ENCODE measurements at places on chromosomes 3 and 15. TPM values are rescaled to one million over a fixed set of nuclear protein-coding genes. Genes with fewer than 3 reads are reported as not detected.
A peak's percentile ranks its signal among the peaks of the same experiment; 100 is the strongest.

The OR5K2 gene
- not detected for polyA plus RNA-seq

The SLC27A2 gene
- 0.49 TPM for polyA plus RNA-seq

The CD86 gene
- polyA plus RNA-seq, result not detected

The ONECUT1 gene
- polyA plus RNA-seq, result not detected

DNA sequence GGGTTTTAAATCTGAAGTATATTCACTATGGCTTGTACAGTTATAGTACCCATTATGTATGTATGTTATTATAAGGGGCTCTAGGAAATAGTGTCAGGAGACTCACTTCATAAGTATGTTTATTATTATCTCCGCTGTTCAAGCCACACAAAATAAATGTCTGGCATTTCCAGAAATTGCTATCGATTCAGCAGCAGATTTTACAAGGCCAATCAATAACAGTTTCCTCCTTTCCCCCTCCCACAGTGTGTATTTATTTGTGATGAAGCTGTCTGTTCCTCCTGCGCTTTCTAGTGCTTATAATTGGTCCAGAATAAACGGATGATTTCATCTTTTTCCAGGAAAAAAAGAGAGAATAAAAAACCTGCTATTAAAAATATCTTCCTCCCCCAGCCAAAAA lies 134.2 kb upstream of the LPP start:
- no peak for DNase-seq

DNA sequence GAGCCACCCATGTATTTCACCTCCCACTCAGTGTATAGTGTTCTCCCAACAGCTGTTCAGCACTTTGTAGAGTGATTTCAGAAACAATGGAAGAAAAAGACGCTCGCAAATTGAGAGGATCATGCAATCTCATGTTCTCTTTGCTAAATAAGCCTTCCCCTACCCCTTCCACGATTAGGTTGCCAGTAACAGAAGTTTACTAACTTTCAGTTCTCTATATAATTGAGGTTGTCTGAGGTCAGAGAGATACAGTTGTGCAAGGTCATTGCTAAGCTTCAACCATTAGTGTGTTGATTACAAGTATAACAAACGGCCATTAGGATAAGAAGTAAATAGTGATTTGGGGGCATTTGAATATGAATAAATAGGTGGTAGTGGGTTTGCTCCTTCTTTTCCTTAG lies 99.6 kb downstream of the TUSC7 start:
- no peak for DNase-seq

- no peak for DNase-seq
These were observed 182.8 kb downstream of the CD47 start for GRCh38 chr3:107907996-107908395.

DNA sequence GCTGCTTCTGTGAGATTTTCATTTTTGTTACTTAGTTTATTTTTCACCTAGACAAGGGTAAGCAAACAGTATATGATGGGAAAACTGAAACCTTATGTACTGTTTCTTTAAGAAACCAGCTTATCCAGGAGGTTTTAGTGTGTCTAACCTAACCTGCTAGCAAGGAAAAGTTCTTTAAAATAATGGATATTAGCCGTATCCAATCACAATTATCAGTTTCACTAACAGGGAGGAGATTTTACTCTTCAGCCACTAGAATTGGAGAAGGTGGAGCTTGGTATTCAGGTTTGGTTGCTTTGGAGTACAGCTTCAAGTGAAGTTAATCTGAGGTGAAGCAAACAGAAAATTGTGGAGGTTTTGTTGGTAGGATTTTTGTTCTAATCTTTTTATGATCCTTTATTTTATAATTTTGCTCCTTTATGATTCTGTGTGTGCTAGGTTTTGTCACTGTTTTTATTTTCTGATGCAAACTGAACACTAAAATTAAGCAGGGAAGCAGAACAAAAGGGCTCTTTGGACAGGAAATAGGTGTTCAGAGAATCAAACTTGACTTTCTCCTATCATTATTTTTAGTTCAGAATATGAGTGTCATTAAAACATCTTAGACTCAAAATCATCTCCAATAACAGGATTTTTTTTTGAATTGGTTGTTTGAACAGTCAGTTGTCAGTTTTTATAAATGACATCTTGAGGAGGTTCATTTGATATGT lies 13.0 kb downstream of the ZFAND6 start:
- DNase-seq, result peak; percentile 73

DNA sequence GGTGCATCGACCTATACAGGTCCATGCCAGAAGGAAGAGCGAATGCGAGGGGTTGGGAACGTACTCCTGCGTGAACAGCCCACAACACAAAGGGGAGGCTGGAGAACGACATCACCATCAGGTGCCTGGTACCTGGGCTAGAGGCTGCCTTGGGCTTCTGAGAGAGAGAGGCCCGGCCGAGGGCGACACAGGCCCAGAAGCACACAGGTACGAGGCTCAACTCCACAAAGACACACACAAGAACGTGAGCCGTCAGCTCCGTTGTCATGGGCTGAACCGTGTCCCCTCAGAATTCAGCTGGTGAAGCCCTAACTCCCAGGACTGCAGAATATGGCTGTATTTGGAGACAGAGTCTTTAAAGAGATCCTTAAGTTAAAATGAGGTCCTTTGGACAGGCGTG lies 134.3 kb downstream of the ATP10A start:
- no peak for DNase-seq

DNA sequence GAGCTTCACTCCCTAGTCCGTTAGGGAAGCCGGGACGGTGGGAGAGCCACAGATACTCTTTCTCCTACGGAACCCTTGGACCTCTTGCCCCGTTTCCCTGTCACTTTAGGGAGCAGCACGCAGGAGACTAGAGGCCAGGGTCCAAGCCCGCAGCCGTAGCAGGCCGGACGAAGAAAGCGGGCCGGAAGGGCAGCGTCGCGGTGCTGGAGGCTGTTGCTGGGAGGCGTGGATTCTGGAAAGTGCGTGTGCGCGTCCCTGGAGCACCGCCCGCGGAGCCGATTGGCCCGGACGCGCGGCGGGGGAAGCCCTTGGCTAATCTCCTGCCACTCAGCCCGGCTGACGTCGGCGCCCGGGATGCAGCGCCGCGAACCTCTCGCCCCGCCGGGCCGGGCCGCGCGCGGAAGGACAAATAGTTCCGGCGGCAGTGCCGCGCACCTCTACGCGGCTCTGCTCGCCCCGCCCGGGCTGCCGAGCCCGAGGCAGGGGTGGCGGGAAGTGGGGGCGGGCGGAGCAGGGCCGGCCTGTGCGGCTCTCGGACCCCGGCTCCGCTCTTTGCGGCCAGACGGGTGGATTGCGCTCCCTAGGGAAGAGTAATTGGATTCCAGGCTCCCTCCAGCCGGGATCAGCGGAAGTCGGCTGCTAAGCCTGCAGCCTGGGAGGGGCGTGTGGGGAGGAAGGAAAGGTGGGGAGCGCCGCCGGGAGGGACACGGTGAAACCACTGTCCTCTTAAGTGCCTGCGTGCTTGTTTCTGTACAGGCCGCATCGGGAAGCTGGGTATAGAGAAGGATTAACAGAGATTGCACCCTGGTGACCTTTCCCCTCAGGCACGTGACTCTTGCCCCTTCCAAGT lies 31.3 kb upstream of the TCF12 start:
- DNase-seq, result peak; percentile 95

DNA sequence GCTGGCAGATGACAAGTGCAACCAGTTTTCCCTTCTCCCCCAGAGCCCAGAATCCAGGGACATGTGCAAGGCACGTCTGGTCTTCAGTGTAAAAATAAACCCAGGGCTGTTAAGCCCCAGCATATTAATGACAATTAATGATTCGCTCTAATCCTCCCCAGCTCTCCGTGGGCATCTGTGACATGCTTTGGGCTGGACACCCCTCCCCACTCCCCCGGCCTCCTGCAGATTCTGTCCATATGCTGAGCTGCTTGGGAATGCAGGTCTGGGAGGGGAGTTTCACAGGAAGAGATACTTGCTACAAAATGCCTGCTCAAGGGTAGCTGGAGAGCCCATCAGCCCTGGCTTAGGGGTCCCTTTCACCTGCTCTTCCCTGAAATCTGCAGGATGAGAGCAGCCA lies 43.0 kb upstream of the NTRK3 start:
- DNase-seq, result peak; percentile 37

- DNase-seq, result no peak
These were observed 73.9 kb upstream of the SLC24A5 start for GRCh38 chr15:48046813-48047438.

DNA sequence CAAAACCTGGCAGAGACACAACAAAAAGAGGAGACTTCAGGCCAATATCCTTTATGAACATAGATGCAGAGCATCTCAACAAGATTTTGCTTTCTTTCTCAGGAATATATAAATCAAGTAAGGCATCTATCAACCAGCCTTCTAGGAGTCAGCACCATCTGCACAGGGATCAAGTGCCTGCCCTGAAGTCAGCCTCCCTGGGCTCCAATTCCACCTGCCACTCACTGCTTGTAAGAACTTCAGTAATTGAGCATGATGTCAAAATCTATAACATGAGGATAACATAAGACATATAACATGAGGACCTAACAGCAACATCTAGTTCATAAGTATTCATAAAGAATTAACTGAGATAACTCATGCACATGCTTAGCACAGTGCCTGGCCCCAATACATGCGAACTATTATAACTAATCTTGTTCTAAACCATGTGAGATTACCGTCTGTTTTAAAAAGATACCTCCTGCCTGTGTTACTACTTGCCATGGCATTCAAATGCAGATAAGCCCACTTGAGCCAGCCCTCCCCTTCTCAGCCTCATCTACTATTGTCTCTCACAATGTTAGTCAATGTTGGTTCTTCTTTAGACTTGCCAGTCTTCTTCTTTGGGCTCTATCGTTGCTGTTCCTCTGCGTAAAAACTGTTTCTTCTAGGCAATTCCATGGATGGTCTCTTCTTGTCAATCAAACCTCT lies 91.6 kb downstream of the PLD1 start:
- no peak for DNase-seq

Data from SK-N-SH (cell line).